ENCODE measurements at places on chromosomes 11 and 22.
A peak's percentile ranks its signal among the peaks of the same experiment; 100 is the strongest.

- DNase-seq = no peak
Observed at GRCh38 chr11:130868086-130868710, 48.1 kb downstream of the SNX19 start.

- DNase-seq = no peak
Observed at GRCh38 chr22:19802001-19802893, 41.7 kb downstream of the TBX1 start.

DNA sequence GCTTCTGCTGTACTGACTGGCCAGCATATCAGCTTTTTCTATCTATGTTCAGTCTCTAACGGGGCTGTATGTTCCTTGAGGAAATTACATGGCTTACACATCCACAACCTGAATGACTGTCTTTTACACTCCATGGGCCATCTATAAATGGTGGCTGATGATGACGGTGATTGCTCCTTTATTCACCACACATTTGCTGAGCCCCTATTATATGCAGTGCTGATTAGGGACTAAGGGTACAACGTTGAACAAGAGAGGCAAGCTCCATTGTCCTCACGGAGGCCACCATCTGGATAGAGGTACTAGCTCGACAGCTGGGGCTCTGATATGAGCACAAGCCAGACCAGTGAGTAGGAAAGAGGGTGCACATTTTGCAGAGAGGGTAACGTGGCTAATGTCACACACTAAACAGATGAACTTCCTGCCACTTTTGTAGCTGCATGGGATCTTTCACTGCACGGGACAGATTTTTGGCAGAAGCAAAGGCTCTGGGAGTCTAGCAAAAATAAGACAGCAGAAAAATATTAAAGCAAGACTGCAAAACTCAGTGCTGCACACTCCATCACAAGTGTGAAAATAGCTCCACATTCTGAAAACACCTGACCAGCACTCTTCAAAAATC lies 30.6 kb downstream of the DRD2 start:
- no peak for DNase-seq

DNA sequence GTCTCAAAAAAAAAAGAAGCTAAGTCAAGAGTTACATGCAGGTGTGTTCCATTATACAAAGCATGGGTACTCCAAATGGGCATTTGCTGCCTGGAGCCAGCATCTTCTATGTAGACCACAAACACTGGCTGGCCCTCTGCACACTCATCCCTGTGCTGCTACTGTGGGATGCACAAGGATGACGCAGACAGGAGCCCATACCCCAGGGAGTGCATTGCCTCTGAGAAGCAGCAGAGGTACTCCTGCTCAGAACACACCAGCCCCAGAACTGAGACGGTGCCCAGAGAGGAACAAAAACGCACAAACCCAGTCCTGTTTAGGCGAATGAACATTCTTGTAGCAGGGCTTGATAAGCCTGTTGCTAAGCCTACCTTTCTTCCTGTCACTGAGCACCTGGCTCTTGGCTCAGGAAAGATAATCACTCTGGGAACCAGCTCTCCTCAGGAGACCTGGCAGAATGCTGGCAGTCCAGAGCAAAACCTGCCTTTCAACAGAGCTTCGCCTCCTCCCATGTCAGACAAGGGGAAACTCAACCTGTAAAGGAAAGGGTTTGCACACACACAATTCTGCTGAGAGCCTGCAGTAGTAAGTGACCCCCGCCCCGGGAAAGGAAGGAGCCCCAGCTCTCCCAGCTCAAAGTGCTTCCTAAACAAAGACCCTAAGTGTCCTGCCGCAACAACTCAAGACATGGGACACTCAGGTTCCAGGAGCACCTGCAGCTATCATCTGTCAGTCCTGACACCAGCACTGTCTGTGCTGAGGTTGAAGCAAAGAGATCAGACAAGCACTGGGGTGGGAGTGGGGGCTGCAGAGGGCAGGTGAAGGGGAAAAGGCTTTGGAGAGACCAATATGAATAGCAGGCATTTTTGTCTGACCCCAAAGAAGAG lies 145.7 kb downstream of the TENM4 start:
- DNase-seq = no peak

DNA sequence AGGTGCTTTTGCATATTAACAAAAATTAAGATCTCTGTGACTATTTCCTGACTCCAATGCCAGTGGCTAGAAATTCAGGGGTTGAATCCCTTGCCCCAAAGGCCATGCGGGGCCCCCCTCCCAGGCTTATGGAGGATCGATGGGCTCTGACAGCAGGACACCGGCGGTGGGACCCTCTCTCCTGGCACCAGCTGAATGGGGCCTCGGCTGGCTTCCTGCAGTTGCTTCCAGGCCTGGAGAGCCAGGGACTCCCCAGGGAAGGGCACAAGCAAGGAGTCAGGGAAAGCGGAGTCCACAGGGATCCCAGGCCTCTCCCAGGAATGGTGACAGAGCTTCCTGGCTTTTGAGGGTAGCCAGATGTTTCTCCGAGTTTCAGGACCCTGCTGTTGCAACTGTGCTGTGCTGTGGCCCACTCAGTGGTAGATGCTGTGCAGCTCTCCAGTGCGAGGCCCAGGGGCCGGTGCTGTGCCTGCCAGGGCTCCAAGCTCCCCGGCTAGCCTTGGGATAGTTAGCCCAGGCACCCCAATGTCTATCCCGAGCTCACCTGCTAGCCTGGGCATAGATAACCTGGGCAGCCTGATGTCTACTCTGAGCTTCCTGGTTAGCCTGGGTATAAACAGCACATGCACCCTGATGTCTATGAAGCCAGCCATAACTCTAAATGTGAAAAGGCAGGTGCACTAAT lies 372.6 kb downstream of the SHANK2 start:
- DNase-seq = no peak

DNA sequence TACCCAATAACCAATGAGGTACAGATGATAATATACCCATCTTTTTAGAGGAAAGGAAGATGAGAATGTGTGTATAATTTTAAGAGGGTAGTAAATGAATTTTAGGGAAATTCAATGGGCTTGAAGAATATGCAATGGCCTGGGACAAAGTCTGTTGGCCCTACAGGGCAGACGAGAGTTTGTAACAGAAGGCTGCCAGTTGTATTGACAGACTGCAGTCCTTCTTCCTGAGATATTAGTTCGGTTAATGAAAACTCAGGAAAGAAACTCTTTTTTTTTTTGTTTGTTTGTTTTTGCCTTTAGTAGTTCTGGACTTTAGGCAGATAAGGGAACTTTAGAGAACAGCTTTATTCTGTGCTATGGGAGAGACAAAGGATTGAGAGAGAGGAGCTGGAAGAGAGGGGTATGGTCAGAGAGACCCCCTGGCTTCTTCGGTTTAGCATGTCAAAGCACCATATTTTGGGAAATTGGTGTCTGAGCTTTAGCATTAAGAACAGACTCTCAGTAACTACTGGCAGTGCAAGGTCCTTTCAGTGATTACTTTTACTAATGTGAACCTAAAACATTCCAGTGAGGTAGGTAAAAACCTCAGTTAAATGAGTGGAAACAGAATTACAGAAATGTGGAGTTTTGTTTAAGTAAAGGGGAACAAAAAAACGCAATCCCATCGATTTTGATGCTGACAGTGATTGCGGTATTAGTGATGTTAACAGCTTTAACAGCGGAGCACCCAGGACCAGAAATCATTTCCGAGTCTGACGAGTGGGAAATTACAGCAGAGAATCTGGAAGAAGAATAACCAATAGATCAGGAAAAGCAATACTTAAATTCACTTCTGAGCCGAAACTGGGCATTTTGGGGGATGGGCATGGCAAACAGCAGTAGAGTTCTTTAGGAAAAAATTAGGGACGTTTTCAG lies 644 bp upstream of the NAALAD2 start:
- no peak for DNase-seq

GRCh38 chr11:66316849-66317251 lies at the start of gene CD248:
Gene CD248 (minus strand): TSS chr11:66317044. CDS start chr11:66317027, 17 bp downstream.
- peak; percentile 11 for DNase-seq

DNA sequence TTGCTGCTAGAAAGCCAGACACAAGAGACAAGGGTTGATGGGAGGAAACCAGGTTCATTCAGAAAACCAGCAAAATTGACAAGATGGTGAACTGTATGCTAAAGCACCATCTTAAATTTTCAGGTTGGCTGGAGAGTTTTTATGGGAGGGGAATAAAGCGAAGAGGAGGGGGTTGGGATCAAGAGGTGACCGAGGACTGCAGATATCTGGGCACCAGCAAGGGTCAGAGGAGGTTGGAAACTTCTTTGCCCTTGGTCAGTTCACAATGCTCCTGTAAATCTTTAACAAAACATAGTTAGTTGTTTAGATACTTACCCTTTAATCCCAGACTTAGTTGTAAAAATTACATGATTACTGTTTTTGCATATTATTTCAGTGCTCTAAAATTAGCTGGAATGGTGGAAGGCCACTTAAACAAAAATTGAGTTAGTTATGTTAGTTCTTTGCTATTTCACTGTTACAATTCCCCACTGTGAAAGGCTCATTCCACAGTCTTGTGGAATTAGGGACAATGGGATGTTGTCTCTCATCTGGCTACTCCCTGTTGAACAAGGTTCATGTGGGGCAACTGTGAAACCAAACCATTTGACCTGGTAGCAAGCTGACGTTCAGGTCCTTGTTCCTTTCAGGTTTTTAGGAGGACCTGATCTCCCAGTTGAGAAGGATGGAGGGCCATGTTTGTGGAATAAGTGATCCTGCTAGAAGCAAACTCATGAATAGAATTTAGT lies 30.6 kb upstream of the QSER1 start:
- no peak for DNase-seq

GRCh38 chr11:86720546-86720945 lies 48.1 kb upstream of the ME3 start:
- no peak for DNase-seq
